ENCODE measurements at places on chromosomes 6 and 20.

- no peak for DNase-seq
These were observed 2.6 kb downstream of the MGME1 start for GRCh38 chr20:17971300-17972013.

- no peak for DNase-seq
These were observed 584.8 kb downstream of the HDGFL1 start for GRCh38 chr6:23154159-23154558.

DNA sequence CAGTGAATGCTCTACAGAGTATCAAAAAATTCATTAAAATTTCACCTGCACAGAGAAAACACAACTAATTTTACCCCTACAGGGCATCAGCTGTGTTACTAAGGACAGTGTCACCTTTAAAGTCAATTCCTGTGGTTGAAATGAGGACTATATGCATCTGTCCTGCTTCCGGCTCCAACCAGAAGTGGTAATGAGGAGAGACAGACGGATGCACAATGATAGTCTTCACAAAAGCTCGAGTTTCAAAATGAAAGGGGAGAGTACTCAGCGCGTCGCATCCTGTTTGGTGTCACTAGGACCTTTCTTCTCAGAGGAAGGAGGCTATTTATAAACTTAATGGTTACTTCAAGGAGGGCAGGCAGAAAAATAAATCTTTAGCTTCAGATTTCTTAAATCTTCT lies 86.5 kb downstream of the LYRM4 start:
- DNase-seq = no peak

DNA sequence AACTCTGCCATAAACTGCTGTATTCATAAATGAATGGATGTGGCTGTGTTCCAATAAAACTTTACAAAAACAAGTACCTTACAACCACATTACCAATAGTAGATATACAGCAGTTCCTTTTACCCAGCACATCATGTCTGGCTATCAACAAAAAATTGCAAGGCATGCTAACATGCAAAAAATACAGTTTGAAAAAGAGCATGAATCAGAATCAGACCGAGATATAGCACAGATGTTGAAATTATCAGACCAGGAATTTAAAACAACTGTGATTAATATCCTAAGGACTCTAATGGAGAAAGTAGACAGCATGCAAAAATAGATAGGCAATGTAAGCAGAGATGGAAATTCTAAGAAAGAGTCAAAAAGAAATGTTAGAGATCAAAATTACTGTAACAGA lies 8.4 kb upstream of the NUS1 start:
- no peak for DNase-seq

- no peak for DNase-seq
These were observed 401 bp upstream of the B3GALT4 start for GRCh38 chr6:33276581-33276863.

DNA sequence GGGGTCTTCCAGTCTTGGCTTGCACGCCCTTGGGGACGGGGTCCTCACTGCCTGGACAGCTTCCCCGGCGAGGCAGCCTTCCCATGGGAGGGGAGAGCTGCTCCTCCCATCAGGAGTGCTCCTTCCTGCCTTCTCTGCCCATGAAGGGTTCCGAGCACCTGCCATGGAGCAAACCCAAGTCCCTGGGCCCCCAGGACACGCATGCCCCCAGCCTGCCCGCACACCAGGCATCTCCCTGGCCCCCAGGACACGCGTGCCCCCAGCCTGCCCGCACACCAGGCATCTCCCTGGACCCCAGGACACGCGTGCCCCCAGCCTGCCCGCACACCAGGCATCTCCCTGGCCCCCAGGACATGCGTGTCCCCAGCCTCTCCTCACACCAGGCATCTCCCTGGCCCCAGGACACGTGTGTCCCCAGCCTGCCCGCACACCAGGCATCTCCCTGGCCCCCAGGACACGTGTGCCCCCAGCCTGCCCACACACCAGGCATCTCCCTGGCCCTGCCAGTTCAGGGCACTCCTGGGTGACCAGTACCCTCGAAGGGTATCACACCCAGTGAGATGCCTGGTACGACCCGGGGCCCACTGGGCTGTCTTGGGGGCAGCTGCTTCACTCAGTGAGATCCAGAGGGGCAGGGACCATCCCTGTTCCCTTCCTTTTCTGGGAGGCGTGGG lies 21.7 kb downstream of the COL20A1 start:
- DNase-seq = no peak

- DNase-seq = no peak
These were observed 83.8 kb upstream of the NUP153 start for GRCh38 chr6:17790489-17790888.

DNA sequence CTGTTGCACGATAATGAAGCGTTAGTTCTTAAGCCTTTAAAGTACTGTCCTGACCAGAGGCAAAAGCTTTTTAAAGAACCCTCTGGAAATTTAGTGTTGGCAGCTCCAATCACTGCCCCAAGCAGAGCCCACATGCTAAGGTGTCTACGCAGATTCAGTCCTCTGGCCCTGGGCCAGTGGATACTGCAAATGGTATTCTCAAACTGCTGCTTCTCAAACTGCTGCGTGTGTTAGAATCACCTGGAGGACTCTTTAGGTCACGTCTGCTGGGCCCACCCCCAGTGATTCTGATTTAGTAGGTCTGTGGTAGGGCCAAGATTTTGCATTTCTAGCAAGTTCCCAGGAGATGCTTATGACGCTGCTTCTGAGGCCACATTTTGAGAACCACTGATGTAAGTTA lies 96.0 kb upstream of the CCDC28A start:
- DNase-seq = no peak

DNA sequence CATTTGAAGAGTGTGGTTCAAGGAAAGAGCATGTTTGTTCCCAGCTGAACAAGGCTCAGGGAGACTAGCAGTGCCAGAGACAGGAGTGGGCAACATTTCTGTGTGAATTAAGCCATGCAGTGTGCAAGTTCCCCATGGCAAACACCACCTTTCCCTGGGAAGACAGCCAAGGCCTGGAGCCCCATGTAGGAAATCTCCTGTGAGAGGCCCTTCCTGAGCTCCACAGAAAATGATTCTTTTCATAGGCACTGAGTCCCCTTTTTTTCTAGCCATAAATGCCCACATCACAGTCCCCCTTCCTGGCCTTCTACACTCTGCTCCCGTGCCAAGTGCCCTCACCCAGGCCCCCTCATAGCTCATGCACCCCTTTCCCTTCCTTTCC lies 11.8 kb upstream of the TRAM2 start:
- DNase-seq = no peak

GRCh38 chr6:137852346-137852745 lies 14.7 kb upstream of the TNFAIP3 start:
- no peak for DNase-seq

DNA sequence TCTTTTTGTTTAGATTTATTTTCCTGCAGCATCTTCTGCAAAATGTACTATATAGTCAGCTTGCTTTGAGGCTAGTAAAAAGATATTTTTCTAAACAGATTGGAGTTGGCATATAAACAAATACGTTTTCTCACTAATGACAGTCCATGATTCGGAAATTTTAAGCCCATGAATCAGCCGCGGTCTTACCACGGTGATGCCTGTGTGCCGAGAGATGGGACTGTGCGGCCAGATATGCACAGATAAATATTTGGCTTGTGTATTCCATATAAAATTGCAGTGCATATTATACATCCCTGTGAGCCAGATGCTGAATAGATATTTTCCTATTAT lies 3.2 kb downstream of the FOXC1 start:
- no peak for DNase-seq

- DNase-seq = no peak
These were observed 35.7 kb downstream of the PDE10A start for GRCh38 chr6:165627366-165627765.

- DNase-seq = no peak
These were observed 62.3 kb downstream of the PAX1 start for GRCh38 chr20:21767739-21768223.

GRCh38 chr6:21023210-21023609 lies 489.0 kb downstream of the CDKAL1 start:
- no peak for DNase-seq

Data from stimulated activated CD4-positive, alpha-beta T cell treated with anti-CD3 and anti-CD28 coated beads, Interleukin-1b, Interleukin-23, amount 100 ng/mL, for 1 hour (primary cell).